ENCODE measurements at places on chromosomes 11 and 22.

DNA sequence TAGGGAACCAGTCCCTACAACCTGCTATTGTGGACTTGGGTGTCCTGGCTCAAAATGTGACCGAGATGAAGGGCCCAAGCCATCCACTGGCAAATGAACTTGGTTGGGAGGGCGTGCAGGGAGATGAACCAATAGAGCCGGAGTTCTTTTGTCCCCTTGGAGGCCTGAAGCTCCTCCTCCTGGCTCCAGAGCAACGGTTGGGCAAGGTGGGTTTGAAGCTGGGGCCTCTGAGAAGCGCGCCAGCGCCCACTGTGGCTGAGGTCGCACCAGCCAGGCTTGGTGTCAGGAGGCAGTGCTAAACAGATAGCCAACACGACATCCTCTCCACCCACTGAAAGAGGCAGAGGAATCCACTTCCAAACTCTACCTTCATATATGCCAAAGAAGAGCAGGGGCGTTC is 36.0 kb upstream of the PACSIN2 start:
- no peak for DNase-seq

DNA sequence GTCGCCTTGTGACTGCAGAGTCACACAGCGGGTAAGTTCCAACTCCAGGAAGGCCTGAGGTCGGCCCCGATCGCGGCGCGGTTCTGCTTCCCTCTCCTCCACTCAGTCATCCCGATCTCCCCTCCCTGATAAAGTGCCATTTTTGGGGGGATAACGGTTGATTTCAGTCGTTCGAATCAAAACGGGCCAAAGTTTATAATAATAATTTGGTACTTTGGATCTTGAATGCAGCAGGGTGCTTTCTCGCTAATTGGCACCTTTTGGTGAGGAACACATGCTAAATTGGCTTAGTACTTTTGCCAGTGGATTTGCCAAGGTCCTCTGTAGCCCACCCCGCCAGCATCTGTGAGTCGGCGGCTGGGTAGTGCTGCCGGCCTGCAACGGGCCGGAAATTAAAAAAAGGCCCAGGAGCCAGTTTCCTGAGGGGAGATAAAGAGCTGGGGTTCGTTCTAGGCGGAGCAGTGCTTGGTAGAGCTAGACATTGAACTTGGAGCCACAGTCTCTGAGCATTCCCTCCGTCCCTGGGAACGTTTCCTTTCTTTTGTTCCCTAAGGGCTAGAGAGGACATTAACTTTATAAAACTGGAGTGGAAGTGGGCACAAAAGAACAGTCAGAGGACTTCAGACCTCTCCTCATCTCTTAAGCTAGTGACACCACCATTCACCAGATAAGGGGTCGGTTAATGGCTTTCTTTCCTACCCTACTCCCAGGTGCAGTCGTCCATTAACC is 997 bp downstream of the UBE2L3 start:
- DNase-seq, result peak; percentile 31

DNA sequence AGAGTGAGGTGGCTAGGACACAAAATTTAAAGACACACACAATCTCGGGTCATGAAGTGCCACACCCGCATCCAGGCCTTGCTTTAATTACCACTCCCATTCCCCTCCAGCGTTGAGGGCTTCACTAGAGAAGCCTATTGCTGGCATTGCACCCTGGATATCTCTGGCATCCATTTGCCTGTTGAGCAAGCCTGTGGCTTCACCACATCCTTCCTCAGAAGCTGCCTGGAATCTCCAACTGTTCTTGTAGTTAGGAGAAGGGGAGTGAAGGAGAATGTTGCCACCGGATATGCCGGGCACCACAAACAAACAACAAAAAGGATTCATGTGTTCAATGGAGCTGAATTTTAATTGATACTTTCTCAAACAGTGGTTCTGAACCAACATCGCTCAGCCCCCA is 34.4 kb upstream of the RCN1 start:
- DNase-seq, result no peak

DNA sequence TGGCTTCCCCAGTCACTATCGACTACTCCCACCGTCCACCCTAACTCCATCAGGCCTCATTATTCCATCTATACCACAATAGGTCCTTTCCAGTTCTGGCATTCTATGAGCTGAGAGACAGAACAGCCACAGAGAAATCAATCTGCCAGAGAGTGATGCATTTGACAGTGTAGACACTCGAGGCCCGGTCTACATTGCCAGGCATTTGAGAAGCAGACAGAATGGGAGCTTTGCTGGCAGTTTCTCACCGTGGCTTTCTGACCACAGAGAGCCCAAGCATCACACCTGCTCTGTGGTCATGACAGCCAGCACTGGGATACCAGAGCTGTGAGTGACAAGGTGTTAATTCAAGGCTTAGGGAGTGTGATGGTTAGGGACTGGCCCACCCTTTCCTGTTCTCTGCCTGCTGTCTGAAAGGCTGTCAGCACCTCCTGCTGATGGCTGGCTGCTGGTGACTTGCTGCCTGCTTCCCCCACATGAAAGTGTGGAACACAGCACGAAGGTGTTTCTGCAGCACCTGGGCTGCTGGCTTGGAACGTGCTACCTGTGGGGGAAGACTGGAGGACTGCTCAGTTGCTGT is 137.8 kb downstream of the KIRREL3 start:
- no peak for DNase-seq

DNA sequence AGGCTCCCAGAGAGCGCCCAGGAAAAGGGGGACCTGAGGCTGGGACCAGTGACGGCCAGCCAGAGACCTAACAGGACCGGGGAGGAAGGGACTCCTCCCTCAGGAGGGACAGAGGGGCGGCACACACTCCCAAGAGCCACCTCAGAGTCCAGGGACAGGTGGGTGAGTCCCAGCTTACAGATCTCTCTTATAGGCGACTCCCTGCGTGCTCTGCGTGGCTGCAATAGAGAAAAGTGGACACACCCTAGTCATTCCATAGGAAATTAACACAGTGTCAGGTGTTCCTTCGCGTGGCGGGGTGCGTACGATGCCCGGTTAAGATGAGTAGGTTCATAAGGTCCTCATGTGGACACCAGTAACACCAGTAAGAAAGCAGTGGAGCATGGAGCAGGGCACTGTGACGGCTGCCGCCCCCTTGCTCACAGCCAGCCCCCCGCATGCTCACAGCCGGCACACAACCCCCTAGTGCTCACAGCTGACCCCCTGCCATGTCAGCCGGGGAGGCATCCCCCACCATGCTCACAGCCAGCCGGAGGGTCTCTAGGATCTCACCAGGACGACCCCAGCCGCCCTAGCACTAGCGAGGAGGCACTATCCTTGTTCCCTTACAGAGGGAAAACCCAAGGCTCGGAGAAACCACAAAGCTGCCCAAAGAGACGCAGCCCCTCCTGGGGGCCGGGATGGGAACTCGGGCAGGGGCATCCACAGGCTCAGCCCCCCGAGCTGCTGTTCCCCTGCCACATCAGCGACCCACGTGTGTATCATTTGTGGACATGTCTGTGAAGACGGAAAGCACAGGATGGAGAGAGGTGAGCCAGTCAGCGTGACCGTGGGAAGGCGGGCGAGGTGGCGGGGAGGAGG is 426.8 kb downstream of the TBC1D22A start:
- no peak for DNase-seq

GRCh38 chr11:118820412-118821357 is 29.7 kb upstream of the DDX6 start:
- peak; percentile 18 for DNase-seq

- DNase-seq, result no peak
These were observed 626 bp downstream of the DNAL4 start for GRCh38 chr22:38793317-38793716.

DNA sequence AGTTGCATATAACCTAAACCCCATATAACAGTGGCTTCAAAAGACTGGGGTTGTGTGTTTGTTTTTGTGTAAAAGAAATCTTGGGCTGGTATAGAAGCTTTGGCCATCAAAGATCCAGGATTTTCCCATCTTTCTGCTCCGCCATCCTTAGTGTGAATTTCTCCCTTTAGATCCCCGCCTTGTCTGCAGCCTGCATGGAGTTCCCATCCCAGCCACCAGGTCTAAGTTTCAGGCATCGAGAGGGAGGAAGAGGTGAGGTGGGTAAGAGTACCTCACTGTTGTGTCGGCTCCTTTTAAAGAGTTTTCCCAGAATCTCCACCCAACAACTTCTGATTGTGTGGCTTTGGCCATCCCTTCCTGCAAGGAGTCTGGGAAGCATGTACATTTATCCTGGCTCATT is 195.5 kb upstream of the SORL1-AS1 start:
- no peak for DNase-seq
